ENCODE measurements at places on chromosomes 2 and 18.

DNA sequence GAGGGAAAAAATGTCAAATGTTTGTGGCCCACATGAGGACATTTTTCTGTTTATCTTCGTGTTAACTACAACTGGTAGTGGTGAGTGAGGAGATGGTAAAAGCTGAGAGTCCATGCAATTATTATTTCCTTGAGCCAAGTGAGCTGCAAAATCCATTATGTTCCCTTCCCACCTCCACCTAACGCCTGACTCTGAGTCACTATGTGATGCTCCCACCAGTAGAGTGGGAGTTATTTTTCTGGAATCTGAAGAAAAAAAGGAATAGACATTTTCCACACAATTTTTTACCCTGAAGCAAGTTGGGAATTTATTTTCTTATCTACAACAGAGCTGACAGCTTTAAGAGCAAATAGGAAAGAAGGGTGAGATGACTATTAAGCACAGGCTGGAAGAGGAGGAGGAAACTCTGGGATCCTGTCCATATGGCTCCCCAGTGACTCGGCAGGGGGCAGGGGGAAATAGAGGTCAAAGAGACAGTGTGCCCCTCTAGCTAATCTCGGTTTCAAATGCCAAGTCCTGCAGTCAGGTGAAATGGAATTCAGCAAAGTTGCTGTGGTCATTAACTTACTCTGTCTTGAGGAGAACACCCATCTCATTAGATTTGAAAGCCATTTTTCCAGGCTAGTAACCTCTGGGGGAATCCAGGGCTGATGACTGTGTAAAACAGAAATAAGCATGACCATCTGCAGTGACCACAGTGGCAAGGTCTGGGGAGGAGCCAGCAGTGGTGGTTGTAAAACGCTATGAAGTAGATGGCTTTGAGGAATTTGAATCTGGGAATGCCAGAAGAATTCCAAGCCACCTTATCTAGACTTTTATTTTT, 463.9 kb downstream of the STK39 start:
- no peak for DNase-seq

DNA sequence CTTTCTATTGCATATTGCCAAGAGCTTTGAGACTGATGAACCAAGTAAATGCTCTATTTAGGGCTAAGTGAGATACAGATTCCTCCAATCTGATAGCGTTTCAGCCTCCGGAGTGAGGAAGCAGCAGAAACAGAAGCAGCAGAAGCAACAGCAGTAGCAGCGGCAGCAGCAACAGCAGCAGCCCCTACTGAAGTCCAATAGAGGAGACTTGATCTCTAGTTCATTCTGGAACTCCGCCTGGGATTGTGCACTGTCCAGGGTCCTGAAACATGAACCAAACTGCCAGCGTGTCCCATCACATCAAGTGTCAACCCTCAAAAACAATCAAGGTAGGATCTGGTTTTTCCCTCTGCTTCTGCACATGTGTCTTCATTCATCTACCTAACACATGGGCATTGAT, at the start of gene DPP10:
Gene DPP10, plus strand, starts transcription at position 132 of the 400 bp plus-strand sequence.
- peak; percentile 33 for DNase-seq

GRCh38 chr2:40360652-40361051, 91.2 kb downstream of the SLC8A1 start:
- no peak for DNase-seq

DNA sequence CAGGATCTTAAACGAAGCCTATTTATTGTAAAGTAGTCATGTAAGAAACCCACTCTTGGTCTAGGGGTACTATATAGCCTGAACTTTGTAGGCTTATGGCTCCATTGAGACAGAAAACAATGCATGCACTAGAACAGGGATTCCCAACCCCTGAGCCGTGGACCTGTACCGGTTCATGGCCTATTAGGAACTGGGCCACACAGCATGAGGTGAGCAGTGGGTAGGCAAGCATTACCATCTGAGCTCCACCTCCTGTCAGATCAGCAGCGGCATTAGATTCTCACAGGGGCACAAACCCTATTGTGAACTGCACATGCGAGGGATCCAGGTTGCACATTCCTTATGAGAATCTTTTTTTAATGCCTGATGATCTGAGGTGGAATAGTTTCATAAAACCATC, 59.2 kb downstream of the ROCK1 start:
- no peak for DNase-seq

DNA sequence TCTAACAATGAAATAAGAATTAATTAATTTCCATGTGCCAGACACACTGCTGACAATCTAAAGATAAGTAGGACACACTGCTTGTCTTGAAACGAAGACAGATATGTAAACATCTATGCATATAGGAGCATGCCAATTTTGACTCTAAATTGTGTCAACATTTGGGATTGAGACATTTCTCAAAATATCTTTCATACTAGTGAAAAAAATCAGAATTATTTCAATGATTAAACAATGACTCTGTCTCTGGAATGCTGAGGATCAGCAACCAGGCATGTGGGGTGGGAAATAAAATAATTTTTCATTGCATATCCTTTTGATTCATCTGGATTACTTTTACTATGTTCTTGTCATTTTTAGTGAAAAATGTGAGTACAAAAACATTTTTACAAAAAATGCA, 262.6 kb upstream of the SYT4 start:
- no peak for DNase-seq

DNA sequence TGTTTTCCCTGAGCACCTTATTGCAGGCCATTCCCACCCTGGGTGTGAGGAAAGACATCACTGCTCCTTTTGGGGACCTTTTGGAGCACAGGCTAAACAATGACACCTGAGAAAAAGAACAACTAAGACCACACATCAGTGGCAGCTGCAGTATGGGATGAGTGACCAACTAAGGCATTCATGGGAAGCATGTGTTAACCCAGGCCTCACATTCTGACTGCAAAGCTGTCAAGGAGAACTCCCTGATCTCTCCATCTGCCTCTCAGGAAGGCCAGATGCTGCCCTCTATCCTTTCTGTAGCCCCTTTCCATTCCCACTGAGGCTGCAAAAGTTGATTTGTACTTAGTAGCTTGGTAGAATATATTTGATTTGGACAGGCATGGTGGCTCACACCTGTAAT, 277.7 kb upstream of the FBXO11 start:
- no peak for DNase-seq

GRCh38 chr18:25287106-25287505, 64.9 kb downstream of the ZNF521 start:
- no peak for DNase-seq

DNA sequence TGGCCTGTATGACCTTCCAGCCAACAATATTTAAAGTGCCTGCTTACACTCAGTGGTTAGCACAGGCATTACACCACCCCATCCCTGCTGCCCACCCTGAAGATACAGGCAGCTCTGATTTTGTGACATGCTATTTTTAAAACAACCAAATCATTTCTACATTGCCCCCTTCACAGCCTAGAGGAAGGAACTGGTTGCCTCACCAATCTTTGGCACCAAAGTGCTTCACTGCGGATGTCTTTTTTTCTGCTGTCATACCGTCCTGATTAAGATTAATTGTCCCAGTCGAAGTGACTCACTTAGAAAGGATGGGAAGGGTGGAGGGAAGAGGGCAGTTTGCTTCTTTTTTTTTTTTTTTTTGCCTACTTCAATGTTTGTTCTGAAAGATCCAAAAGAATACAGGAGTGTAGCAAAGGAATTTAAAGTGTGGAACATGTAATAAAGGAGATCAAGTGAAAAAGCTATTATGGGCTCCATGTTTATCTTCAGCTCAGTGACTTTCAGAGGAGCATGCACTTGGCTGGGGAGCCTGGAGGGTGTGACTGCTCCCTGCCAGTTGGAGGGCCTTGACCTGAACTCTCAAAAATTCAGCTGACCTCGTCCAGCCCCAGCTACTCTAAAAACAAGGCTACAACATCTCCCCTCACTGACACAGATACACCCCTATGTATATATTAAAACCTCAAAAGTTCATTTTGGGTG, 501.1 kb upstream of the TNP1 start:
- DNase-seq = no peak

GRCh38 chr2:45886171-45886663, 234.7 kb downstream of the PRKCE start:
- DNase-seq = no peak

- no peak for DNase-seq
Measured at GRCh38 chr2:138359532-138359931, 142.0 kb upstream of the SPOPL start.

DNA sequence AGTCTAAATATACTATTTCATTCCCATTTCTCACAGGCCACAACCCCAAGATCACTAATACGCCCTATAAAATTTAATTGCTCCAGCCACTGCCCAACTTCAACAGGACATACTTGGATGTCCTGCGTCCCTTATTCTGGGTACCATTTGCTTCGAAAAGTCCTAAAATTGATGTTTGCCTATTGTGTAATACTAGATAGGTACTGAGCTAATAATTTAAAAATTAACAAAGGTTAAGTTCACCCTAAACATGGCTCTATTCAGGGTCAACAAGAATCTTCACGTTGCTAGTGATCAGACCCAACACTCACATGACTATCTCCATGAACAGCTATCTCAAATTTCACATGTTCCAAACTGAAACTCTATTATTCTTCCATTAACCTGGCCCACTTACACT, 296.4 kb upstream of the RND3 start:
- DNase-seq = no peak

- no peak for DNase-seq
Measured at GRCh38 chr2:67773851-67774250, 289.0 kb downstream of the C1D start.

GRCh38 chr18:22286585-22286984, 117.2 kb downstream of the GATA6 start:
- DNase-seq = no peak

DNA sequence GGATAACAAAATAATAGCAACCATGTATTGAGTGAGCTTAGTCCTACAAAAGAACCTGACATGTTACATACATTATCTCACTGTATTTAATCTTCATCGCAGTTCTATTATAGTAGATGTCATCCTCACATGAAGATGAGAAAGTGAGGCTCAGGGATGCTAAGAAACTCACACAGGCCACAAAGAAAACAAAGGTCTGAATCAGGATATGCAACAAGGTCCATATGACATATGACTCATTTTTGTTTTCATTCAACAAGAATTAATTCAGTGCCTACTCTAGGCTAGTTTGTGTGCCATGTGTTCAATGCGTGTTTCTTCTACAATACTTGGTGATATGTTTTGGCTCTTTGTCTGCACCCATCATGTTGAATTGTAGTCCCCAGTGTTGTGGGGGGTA, 219.7 kb upstream of the EPHA4 start:
- no peak for DNase-seq

- no peak for DNase-seq
Measured at GRCh38 chr18:62073461-62074281, 113.2 kb downstream of the PIGN start.

GRCh38 chr2:164126960-164127660, 391.3 kb upstream of the FIGN start:
- DNase-seq = no peak

DNA sequence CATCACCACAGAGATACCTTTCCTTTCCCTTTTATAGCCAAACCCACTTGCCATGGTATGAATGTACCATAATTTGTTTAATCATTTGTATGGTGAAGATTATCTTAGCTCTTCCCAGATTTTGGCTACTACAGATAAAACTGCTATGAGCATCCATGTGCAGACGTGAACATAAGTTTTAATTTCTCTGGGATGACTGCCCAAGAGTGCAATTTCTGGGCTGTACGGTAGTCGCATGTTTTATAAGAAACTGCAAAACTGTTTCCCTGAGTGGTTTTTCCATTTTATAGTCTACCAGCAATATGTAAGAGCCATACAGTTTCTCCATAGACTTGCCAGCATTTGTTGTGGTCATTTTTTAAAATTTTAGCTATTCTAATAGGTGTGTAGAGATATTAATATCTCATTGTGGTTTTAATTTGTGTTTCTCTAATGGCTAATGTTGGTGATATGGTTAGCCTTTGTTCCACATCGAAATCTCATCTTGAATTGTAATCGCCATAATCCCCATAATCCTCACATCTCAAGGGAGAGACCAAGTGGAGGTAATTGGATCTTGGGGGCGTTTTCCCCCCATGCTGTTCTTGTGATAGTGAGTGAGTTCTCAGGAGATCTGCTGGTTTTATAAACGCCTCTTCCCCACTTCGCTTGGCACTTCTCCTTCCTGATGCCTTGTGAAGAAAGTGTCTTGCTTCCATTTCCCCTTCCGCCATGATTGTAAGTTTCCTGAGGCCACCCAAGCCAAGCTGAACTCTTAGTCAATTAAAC, 628.5 kb upstream of the KLHL29 start:
- DNase-seq = no peak

- no peak for DNase-seq
Measured at GRCh38 chr2:134276381-134277172, 22.7 kb downstream of the MGAT5 start.

- no peak for DNase-seq
Measured at GRCh38 chr2:17747684-17748452, 5.7 kb downstream of the SMC6 start.

DNA sequence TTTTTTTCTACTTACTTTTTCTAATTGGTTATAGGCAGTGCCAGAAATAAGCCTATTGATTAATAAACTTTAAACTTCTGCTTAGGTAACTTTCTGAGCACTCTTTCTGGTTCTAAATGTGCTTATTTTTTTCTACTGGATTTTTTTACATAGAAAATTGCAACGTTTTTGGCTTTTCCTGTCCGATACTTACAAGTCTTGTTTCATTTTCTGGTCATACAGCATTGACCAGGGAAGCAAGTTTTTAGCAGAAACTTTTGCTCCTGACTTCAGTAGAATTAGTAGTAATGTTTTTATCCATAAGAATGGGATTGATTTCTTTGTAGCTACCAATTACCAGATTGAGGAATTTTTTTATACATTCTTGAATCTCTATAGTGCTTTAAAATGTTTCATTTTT, 36.9 kb downstream of the NCKAP5 start:
- DNase-seq = no peak

DNA sequence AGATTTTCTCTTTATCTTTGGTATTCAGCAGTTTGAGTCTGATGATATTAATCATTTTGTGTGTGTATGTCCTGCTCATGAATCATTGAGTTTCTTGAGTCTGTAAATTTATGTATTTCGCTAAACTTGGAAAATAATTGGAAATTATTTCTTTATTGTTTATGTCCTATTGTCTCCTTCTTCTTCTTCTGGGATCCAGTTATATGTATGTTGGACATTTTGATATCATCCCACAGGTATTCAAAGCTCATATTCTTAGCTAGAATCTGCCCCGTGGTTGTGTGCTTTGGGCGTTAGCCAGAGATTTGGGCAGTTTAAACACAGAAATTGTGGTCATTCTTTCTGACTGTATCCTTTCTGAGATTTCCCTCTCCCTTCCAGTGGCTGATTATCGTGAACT, 243.0 kb upstream of the SPRED2 start:
- DNase-seq = no peak

DNA sequence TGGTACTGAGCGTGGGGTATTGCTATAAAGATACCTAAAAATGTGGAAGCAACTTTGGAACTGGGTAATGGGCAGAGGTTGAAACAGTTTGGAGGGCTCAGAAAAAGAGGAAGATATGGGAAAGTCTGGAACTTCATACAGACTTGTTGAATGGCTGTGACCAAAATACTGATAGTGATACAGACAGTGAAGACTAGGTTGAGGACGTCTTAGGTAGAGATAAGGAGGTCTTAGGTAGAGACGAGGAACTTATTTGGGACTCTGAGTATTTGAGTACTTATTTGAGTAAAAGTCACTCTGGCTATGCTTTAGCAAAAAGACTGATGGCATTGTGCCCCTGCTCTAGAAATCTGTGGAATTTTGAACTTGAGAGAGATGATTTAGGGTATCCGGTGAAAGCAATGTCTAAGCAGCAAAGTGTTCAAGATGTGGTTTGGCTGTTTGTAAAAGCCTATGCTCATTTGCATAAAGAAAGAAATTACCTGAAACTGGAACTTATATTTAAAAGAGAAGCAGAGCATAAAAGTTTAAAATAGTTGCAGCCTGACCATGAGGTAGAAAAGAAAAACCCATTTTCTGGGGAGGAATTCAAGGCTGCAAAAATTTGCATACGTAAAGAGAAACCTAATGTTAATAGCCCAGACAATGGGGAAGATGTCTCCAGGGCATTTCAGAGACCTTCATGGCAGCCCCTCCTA, 219.6 kb downstream of the PDE1A start:
- DNase-seq = no peak

All from activated naive CD4-positive, alpha-beta T cell treated with anti-CD3 and anti-CD28 coated beads, Interleukin-2, amount 10 ng/mL, durations not matched to agents 7 days and 5 days (primary cell).